Frontal cortex (tissue), 4 donors: ENCODE measurements at places on chromosomes 1 and 21.
A peak's percentile ranks its signal among the peaks of the same experiment; 100 is the strongest.

DNA sequence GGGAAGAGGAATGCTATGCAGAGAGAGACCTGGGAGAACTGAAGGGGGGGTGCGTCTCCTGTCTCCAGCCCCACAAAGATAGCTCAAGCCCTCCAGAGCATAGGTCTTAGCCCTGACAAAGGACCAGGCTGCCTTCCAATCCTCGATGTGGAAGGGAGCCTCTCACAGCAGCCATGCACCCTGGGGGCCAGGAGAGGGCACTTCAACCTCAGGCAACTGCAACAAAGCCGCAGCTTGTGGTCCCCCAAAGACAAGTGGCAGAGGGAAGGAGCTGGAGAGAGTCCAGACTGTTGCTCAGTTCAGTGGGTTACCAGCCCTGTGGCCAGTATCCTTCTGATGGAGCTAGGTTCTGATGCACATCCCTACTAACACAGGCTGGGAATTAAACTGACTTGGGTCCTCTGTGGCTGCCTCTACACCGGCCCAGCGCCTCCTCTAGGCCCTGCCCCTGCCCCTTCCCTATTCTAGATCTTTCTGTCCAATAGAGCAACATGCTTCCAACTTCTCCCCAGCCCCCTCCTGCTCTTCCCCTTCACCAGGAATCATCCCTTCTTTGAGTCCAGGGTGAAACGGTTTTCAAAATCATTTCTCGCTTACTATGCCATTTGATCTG is 100.7 kb upstream of the SPATA6 start:
- DNase-seq = peak; percentile 33

DNA sequence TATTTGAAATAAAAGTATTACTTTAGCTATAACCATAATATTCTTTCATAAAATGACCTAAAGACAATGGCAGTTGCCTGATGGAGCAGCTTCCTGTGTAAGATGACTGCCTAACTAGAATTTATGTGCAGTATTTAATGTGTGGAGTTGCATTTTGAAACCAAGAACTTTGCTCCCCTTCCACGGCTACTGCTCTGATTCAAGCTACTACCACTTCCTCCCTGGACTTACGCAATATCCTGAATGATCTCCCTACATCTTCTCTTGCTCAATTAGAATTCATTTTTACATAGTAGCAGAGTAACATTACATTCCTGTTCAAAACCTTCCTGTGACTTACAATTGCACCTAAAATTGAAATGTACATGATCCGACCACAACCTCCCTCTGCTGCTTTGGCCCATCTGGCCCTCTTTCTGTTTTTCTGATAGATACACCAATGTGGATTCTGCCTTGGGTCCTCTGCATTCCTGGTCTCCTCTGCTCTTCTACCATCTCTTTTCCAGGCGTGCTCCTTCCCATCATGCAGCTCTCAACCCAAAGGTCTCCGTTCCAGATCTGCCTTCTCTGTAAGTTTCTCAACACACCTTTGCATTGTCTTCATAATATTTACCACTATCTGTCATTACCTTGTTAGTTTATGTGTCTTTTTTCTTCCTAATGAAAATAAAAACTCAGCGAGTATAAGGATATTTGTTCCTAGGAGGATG is 47.4 kb upstream of the USP25 start:
- DNase-seq = no peak

- no peak for DNase-seq
Measured at GRCh38 chr1:50700214-50700613, 259.9 kb downstream of the FAF1 start.

DNA sequence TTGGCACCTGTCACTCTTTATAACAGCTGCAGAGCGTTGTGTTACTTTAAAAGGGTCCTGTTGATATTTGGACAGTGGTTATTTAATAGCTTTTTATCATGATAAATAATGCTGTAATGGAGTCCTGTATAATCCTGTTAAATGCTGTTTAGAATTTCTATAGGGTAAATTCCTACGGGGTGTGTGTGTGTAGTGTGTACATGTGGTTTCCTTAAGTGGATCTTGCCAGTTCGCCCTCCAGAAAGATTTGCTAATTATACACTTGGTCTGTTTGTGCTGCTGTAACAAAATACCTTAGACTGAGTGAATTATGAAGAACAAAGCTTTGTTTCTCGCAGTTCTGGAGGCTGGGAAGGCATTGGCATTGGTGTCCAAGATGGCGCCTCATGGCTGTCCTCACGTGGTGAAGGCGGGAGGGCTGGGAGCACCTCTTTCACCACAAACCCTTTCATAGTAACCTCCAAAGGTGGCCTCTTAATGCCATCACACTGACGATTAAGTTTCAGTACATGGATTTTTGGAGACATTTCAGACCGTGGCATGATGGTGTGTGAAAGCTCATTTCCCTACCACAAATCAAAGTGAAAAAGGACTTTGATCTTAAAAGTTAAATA is 11.2 kb downstream of the PRMT2 start:
- no peak for DNase-seq

DNA sequence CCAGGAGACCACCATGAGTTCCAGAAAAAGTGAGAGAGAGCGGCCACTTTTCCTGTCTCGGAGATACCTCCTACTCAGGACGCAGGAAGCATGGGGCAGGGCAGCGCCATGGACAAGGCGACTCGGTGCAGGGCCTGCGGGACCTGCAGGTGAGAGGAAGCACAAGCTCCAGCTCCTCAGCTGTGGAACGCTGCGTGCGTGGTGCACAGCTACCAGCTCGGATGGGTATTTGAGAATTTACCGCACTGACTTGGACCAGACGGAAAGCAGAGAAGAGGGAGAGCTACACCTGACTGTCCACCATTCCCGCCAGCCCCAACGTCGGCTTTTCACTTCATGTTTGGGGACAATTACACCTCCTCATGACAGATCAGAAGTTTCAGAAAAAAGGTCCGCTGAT is 8.2 kb upstream of the CDK11A start:
- DNase-seq = no peak

DNA sequence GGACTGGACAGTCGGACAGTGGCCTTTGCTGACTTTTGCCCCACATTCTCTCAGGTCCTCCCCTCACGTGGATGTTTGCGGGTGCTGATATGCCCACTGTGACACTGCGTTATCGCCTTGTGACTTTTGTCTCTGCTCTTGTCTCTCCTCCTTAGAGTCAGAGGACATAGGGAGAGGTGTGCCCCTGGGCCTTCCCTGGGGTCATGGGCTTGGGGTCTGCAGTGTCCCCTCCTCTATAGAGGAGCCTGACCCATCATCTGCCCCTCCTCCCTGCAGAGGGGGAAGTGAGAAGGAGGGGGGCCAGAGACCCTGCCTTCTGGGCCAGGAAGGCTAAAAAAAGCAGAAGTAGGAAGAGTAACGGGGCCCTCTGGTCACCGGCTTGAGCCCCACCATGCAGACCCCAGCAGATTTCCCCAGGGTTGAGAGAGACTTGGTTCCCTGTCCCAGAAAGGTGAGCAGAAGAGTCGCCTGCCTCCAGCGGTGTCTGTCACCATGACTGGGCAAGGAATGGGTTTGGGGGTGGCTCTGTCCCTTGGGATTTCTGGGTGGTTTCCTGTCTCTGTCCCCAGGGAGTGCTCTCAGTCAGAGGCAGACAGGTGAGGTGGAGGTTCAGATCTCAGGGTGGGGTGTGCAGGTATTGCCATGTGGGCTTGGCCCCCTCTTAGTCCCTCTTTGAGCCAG is 13.3 kb downstream of the RPS6KA1 start:
- no peak for DNase-seq

DNA sequence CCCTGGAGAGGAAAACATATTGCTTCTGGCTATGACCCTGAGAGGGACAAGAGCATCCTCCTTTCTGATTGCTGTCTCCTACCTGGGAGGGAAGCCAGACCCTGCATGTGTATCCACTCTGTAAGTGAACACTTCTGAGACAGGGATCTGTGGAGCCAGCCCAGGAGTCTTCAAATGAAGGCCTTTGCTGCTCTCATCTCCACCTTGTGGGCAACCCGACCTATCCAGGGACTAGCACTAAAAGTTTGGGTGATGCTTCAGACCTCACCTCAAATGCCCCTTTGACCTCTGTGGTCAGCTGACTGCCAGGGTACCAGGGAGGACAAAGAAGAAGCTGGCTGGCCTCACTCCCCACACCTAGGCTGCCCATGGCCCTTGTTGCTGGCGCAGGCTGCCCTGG is 64.7 kb downstream of the KCND3 start:
- DNase-seq = no peak

DNA sequence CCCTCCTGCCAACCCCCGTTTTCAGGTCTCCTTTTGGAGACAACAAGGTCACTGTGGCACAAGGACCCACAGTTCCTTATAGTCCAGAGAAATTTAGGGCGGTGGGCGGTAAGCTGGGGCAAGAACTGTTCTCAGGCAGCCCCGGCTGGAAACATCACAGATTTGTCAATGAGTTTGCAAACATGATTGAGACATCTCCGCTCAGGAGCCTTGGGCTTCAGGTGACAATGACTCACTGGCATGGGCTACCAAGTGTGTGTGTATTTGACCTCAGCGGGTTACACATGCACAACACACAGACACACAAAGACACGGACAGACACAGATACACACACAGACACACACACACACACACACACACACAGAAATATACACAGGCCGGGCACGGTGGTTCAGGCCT is 58.2 kb upstream of the ABCG1 start:
- no peak for DNase-seq

DNA sequence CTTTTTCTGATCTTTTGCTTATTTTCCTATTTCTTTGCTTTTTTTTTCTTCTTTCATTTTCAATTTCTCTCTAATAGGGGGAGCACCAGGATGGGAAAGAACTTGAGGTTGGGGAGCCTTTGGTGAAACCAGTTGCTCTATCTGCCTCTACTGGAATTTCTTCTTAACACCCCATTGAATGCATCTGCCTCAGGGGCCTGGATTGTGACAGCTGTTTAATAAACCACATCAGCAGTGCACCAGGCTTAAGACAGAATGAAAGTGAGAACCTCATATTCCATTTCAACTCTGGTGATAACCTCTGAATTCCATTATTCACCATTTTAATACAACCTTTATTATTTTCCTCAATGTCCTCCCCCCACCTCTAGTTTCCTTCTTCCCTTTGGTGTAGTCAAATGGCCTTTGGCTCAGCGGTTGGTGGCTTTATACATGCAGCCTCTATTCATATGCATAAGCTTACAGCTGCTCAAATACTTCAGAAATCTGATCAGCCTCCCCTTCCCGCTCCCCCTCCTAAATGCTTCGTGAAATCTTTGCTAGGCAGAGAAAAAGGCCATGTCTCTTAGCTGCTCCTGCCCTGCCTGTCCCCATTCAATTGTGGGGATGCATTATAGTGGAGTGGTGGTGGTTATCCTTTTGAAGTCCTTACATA is 537.3 kb upstream of the PLXNA2 start:
- no peak for DNase-seq

DNA sequence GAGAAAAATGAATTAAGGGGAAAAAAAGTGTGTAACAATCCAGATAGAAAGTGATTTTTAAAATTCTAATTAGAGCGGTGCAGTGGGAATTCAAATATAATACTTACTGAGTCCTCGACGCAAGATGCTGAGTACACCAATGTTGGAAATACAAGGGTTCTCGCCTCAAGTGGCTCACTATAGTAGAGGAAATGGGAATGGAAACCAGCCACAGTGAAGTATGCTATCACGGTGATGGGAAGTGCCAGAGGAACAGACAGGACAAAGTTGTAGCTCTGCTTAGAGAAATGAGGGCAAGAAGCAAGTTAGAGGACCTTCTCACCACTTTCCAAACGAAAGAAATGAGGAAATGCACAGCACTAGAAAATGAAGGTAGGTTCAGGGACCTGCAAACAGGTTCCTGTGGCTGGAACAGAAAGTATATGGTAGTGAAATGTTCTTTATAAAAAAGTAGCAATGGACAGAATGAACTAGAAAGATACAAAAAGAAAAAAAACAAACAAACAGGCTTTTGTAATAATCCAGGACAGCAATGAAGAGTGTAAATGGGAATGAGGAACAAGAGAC is 13.5 kb downstream of the EGLN1 start:
- no peak for DNase-seq

- DNase-seq = no peak
Measured at GRCh38 chr1:26418865-26419349, 8.3 kb downstream of the LIN28A start.

DNA sequence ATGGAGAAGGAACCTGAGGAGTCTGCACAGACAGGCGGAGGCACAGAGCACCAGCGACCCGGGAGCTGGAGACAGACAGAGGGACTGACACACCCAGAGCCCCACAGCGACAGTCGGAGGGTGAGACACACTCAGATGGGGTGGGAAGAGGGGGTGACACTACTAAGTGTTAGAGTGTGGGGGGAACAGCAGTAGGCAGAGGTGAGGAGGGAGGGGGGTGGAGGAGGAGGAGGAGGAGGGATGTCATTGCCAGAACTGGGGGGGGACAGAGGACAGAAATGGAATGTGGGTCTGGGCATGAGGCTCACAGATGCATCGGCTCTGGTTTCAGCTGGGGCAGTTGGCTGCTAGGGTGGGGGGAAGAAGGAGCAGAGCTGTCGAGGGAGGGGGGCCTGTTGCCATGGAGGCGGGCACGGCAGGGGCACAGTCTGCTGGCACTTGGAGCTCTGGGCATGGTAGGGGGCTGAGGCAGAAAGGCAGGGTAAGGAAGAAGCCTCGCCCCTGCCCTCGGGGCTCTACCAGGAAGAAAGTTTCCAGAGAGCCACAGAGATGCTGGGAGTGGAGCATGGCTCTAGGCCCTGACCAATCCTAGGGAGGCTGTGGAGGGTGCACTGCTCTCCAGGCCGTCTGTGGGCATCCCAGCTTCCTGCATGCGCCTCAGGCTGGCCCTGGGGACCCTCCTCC is 37.3 kb downstream of the AHDC1 start:
- DNase-seq = no peak

- no peak for DNase-seq
Measured at GRCh38 chr1:172776071-172776470, 117.2 kb downstream of the FASLG start.

DNA sequence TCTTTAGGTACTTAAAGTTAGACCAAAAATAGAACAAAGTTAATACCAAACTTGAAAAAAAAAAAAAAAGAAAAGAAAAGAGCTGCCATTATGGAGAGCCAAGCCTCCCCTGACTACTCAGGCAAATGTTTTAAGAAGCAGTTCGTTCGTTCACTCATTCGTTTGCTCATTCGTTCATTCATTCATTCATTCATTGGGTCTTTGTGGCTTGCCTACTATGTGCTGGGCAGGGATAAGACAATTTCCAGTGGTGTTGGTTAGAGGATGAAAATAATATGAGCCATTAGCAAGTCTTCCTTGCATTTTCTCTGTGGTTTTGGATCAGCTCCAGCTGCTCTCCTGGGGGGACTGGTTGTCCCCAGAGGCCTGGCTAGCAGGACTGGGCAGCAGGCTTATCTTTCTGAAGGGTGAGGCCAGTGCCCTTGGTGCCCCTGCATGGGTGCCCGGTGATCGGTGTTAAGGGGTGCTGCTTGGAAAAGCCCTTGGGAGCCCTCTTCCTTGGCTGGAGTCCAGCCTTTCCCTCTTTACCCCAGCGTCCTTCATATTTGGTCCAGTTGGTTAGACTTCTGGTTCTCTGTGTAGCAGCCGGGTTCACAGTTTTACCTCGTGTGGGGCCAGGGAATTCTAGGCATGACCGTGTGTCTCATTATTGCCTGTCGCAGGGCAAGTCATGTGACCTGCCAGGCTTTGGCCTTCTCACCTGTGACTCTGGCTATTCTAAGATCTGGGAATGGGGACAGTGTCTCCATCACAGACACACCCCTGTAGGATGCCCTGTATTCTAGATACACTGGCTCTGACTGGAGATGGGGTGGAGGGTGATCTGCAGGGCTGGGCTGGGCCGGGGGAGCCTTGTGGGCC is 32.8 kb downstream of the LHX4 start:
- no peak for DNase-seq
